BE2C (cell line): ENCODE measurements at places on chromosomes 12 and 14.

DNA sequence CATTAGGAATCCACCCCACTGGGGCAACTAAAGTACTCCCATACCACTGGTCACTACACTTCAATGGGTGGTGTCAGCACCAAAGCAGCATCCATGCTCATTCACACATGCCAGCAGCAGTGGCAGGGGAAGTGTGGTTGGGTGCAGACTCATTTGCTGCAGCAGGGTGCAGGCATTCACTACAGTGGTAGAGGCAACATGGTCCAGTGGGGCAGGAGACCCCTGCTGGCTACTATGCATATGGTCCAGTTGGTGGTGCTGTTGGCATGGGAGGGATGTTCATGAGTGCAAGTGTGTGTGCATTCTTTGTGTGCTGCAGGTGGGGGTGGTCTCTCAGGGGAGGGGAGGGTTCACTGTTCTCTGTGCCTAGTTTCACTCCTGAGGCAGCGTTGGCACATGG lies 908.4 kb upstream of the NOVA1 start:
- no peak for DNase-seq

- DNase-seq: no peak
These were observed 74.2 kb downstream of the SMOC1 start for GRCh38 chr14:69953266-69953915.

- no peak for DNase-seq
These were observed 52.9 kb downstream of the ACTN1 start for GRCh38 chr14:68926236-68926635.

DNA sequence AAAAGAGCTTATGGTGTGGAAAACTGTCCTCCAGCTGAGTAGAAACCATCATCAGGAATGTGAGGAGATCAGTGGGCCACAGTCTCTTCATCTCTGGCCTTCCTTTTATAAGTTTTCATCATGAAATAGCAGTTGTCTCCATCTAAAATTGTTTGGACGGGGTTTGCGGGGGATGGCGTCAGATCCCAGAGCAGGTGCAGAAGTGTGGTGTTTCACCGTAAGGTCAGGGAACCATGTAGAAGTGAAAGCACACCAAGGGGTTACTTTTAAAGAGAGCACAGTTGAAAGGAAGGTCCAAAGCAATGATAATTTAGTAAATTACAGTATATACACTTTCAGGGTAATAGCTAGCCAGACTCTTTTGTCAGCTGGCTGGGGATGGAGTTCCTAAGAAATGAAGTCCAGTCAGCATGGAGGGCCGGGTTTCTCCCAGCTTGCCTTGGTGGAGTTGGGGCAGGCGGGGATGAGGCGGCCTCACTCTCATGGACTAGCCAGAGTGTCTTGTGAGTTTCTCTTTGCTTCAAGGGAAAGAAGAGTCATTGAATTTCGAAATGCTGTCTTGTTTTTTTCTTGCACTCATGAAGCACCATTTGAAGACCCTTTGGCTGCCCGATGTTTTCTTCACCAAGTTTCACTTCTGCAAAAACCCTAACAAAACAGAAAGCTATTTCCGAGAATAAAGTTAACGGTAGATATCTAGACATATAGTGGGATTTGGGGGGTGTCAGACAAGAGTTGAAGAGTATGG lies 100.6 kb downstream of the ETV6 start:
- no peak for DNase-seq

DNA sequence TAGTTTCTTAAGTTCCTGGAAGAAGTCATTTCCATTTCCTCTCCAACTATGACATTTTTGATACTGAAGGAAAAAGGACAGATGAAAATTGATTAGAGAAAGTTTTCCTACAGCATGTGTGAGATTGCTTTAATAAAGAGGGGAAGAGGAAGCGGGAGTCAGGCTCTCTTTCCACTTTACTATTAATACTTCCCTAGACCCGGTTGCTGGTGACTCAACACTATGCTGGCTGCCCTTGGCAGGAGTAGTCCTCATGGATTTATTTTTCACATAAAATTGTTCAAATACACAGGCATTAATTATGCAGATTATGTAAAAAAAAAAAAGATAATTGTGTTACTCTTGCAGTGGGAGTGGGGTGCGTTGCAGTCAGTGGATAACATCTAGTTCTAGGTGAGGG lies 293.4 kb downstream of the EGLN3 start:
- DNase-seq: no peak

- no peak for DNase-seq
These were observed 89.5 kb downstream of the STON2 start for GRCh38 chr14:81310606-81311005.
